Kidney epithelial cell (primary cell): ENCODE measurements at places on chromosomes 2 and 18.

GRCh38 chr18:30175061-30175574, 867.4 kb downstream of the DSC3 start:
- DNase-seq: no peak

- DNase-seq: no peak
These were observed at the start of gene DPP4 for GRCh38 chr2:162073888-162074631. TSS of gene DPP4 (minus strand) at chr2:162074215. CDS start at chr2:162073981, 234 bp downstream.

- DNase-seq: no peak
These were observed 25.7 kb downstream of the MGAT4A start for GRCh38 chr2:98705333-98705617.

DNA sequence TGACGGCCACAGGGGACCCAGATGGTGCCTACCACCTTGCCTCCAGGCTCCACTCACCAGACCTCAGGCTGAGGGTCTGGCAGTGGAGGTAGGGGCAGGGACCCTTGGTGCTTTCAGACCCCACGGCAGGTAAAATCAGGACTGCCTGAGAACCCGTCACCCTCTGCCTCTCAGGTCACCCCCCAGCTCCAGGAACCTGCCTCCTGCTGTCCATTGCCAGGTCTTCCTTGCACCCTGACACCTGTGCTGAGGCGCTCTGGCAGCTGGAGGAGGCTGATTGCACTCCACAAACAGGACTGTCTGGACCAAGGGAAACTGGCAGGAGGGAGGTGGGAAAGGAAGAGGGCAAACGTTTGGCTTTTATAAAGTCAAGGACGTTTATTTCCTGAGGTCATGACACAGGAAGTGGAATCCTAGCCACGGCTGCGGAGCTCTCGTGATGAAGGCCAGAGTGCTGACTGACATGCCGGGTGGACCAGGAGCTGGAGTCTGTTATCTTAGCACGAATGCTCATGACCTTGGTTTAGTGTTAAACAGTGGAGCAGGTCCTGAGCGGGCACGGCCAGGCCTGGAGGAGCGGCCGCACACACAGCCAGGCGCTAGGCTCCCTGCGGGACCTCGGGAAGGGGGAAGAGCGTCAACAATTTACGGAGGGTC, 40.5 kb downstream of the ANO7 start:
- no peak for DNase-seq

DNA sequence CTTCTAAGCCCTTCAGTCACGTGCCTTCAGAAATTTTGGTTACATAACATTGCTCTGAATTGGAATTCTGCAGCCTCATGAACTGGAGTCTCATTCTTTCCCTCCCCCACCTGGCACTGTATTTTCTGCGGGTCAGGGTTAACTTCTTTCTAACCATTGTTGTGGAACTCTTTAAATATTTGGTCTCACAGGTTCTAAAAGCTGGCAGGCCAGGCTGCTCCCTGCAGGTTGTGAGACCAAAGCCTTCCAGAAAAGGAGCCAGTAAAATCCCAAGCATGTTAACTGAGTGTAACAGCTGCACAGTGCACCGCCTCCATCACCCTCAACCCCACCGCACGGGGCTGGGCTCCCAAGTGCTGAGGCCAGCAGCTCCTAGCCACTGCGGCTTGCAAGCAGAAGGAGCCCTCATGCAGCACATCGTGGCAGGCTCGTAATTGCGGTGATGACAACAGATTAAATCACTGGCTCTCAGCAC, 174.1 kb upstream of the ALPP start:
- peak; percentile 38 for DNase-seq

DNA sequence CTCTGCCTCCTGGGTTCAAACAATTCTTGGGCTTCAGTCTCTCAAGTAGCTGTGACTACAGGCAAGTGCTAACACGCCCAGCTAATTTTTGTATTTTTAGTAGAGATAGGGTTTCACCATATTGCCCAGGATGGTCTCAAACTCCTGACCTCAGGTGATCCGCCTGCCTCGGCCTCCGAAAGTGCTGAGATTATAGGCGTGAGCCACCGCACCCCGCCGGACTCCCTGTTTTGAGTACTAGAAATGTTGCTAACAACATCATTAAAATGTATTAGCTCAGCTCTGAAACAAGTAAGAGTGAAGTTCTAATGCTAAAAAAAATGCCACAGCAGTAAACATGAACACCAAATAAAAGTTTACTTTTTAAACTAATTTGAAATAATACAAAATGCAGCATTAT, 937.7 kb downstream of the CPS1 start:
- no peak for DNase-seq

DNA sequence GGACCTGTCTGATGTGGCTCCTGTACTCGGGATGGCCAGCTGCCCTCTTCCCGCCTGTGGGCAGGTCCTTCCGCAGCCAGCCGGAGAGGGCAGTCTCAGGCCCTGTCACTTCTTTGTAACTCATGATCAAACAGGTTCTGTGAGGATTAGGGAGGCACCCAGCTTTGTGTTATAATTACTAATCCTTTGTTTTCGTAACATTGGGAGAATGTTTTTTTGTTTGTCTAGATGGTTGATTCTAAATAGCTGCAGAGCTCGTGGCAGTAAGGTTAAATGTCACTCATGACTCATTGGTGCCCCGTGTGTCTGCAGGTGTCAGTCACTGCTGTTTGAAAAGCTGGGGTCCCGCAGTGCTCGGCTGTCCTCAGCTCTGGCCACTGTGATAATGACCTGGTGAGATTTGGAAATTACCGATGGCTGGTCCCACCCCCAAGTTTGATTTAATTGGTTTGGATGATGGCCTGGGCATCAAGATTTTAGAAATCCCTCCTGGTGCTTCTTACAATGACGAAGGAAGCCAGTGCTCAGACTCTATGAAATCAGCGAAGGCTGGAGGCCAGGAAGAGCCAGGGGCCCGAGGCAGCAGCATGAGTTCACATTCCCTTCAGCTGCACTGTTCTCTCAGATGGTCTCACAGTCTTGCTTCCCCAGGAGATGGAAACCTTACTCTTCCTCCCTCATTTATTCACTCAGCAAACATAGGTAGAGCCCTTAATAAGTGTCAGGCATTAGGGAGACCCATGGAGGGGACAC, 172.8 kb downstream of the VAPA start:
- no peak for DNase-seq

DNA sequence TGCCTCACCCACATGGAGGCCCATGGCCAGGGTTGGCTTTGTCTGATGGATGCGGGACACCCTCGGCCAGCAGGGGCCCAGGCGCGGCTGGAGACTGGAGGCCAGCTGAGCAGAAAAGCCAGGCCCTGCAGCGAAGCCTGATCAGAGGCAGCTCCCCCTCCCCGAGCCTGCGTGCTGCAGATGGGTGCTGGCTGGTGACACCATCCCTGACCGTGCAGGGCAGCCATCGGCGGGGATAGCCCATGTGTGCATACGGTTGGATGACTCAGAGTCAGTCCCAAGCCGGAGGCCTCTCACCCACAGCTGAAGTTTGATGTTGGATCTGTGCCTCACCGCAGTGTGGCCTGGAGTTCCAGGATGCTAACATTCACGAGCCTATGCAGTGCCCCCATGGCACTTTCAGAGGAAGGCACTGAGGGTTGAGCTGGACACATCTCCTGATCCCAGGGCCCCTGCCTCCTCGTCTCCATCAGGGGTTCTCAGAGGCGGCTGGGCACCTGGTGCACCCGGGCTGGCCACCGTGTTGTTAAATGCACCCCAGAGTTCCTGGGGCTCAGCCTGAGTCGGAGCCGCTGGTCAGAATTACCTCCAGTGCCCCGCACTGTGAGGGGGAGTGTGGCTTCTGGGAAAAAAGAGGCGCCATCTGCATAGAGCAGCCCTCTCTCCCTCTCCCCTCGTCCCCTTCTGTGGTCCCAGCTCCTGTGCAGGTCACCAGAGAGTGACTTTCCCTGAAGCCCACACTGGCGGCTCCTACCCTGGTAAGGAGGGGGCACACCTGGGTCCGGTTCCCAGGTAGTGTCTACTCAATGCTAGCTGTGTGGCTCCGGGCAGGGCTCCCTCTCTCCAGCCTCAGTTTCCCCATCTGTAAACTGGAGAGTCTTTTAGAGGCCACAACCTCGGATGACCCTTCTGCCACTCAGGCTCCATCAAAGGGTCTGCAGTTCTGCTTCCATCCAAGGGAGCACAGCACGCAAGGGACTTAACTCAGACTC, 19.4 kb upstream of the KIF1A start:
- DNase-seq: no peak

DNA sequence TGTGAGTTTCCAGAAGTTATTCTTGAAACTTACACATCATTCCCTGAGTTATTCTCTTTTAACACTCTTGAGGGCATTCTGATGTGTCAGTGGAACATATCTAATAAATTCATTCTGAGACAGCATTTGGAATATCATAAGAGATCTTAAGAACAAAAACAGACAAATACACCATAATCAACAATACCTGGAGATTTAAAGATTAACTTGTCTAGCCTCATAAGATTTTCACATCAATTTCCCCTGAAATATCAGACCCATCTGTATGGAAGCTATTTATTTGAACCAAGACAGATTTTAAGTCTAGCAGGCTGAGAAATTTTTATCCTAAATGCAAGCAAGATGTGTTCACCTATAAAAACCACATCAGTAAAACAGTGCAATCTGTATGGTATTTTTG, 181.6 kb downstream of the NYAP2 start:
- DNase-seq: no peak

DNA sequence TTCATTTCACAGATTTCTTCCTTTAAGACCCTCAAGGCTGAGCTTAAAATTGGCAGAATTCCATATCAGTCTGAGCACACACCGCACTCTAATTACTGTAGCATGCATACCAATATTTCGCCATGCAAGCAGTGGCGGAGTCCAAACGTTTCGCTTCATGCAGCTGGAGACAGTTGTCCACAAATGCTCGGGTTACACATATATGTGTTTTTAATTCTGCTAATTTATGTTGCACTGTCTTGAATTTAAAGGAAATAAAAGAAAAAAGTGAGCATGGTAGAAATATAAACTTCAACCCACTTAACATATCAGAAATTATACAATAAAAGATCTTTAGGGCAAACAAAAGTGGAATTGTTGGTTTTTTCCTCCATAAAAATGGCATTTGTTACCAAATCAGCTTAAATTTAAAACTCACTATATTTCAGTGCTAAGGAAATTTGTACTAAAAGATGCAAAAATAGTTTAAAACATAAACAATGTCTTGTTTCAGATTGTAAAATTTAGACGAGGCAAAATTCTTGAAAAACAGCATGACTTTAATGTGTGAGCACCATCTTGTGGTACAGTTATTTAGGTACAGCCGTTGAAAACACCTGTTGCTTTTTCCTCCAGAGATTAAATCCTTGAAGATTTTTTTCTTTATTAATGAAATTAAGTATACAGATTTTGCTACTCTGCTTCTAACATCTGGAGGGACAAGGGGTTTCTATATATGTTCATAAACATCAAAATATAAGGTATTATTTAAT, 24.1 kb upstream of the KANSL1L start:
- DNase-seq: no peak

- DNase-seq: no peak
These were observed 271.8 kb downstream of the SUCLG1 start for GRCh38 chr2:84187258-84187657.

DNA sequence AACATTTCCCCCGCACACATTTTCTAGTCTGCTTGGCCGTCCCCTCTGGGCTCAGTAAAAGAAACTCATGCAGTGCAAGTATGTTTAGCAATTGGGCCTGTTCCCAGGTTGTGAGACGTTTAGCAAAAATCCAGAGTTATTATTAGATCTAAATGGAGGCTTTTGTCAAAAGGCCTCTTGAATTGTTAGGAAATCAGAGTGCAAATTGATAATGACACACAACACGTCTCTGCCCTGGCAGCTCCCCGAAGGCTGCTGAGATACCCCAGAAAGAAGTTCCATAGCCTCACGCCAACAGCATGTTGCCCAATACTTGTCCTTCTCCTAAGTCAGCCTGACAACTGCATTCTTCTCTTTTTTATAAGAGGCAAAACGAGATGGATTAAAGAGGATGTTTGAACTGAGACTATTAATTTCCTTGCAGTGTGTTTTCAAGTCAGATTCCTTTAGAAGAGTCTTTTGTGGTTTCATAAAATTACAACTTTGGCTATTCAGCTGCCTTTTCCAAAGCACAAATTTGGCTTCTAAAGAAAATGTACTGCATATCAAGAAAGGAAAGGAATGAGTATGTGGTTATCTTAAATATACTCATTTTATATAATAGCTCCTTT, 202.2 kb downstream of the TRIB2 start:
- DNase-seq: no peak

GRCh38 chr18:79625924-79626561, 53.6 kb upstream of the CTDP1 start:
- DNase-seq: no peak

DNA sequence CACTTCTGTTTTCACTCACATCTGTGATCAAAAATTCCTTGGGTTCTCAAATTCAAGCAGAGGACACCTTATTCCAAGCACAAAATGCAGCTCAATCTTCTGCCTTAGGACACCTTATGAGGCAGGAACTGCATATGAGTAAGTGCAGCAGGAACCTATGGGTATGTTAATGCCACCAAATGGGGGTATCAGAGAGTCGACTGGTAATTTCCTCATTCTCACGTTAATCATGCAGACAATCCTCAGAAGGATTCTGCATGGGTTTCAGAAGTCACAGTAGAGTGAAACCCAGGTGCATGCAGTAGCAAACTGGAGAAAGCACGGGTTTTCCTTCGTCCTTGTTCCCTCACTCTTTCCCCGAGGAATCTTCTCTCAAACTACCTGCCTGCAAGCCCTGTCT, 452.8 kb downstream of the CBLN2 start:
- DNase-seq: no peak

DNA sequence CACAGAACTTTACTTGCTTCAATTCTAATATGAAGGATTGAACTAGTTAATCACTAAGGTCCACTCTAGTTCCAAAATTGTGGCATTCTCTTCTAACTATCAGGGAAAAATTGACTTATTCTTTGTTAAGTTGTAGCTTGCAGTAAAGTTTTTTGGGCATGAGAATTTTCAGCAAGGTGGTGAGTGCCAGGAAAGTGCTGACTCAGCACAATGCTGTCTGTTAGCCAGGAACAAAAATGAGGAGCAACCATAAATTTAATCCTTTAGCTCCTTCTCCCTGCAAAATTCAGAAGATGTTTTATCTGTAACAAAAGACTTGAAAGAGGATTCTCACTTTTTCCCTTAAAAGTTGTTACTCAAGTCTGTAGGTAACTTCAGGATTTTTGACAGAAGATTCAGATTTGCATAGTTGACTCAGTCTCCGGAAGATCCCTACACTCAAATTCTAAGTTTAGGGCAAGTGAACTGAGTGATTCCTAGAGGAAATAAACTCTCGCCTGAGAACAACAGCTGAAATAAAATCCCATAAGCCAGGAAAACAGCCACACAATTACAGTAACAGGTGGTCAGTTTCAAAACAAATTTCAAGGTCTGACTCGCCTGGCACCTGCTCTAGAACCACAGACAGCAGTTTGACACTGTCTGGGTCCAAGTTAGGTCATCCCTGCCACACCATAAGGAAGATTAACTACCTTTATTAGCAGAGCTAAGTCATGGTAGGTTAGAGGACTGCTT, 20.2 kb upstream of the DARS1 start:
- DNase-seq: no peak

GRCh38 chr2:49371128-49371701, 216.9 kb upstream of the FSHR start:
- DNase-seq: no peak

DNA sequence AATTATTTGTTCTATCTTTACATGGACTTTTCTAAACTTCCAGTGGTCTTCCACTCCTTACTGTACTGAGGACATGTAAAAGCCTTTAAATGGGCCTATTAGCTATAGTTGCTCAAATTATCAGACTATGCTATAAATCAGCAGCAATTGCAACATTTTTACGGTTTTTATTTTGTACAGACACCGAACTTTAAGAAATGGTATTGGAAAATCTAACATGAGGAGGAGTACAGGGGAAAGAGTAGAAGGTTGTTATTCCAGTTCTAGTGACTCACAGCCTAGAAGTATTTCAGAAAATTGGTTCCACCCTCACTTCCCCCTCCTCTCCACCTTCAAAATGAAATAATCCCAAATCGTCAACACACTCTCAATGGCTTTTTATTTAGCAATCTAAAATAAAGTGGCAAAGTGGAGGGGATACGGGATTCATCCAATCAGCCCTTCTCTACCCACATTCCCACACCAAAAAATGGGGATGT, 1.1 kb downstream of the NCKAP1 start:
- DNase-seq: no peak
